Upper lobe of right lung (tissue), 1 donor: ENCODE measurements at places on chromosomes 16 and 17. TPM values are rescaled to one million over a fixed set of nuclear protein-coding genes. Genes with fewer than 3 reads are reported as not detected.

KRT32 gene
- not detected for total RNA-seq

GRCh38 chr17:76983075-76983775 is 115.0 kb downstream of the MGAT5B start:
- no peak for DNase-seq

ARMC5 gene
- total RNA-seq: 10.8 TPM

DNA sequence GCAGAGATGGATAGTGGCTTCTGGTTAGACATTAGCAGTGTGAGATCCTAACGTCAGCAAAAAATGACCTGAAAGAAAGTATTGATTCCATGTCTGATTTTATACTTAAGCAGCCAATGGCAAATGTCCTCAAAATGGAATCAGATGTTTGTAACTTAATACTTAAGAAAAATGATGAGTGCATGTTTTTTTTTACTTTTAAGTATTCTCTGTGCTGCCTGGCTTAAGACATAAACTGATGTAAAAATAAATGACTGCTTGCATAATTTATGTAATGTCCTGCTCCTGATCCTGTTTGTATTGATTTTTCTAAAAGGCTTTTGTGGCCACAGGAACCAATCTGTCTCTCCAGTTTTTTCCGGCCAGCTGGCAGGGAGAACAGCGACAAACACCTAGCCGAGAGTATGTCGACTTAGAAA is 7.4 kb downstream of the CBFB start:
- no peak for DNase-seq

DNA sequence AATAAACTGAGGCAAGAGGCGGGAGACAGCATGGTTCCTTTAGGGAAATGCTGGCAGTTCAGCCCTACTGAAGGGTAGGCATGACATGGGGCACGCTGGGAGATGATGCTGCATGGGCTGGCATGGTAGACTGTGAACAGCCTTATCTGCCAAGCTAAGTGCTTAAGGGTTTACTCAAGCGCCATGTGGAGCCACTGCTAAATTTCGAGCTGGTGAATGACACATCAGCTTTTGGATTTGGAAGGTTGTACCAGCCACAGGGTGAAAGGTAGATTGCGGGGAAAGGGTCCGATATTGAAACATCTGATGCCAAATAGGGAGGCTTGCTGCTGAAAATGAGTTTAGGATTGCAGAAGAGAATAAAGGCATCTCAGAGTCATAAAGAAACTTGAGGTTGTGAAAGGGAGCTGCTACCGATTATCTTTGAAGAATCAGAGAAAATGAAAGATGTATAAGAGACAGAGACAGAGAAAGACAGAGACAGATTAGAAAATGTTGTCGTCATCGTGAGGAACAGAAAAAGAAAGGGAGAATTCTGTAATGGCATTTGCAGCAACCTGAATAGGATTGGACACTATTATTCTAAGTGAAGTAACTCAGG is 16.3 kb downstream of the PIK3R5 start:
- DNase-seq: no peak
